Right renal pelvis (tissue), 4 donors: ENCODE measurements at places on chromosomes 11 and 22.

GRCh38 chr11:116189408-116190170 is 583.2 kb downstream of the BUD13 start:
- no peak for DNase-seq

DNA sequence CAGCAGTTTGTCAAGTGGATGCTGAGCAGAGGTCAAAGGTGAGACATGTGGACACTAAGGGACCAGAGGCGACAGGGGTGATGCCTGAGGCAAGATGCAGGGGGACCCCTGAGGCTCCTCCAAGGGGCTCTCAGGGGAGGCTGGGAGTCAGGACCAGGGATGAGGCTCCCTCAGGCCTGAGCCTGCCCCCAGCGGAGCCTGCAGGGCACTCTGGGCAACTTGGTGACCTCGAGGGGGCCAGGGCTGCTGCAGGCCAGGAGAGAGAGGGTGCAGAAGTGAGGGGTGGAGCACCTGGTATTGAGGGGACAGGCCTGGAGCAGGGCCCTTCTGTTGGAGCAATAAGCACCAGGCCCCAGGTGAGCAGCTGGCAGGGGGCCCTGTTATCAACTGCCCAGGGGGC is 6.1 kb downstream of the EHBP1L1 start:
- no peak for DNase-seq

DNA sequence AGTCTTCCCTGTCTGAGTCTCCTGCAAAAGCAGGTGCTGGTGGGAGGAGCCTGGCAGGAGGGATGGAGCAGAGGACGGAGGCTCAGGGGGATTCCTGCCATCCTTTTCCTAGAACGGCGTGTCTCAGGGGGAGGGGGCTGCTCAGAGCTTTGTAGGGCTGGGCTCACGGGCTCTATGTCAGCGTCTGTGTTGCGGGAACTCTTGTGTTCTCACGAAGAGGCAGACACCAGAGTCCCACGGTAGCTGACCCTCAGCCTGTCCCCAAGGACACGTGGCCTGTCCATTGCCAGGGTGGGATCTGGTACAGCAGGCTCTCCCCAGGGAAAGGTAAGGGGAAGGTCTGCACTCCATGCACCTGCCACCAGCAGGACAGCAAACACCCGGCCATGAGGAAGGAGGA is 1505.2 kb downstream of the TBC1D22A start:
- no peak for DNase-seq

DNA sequence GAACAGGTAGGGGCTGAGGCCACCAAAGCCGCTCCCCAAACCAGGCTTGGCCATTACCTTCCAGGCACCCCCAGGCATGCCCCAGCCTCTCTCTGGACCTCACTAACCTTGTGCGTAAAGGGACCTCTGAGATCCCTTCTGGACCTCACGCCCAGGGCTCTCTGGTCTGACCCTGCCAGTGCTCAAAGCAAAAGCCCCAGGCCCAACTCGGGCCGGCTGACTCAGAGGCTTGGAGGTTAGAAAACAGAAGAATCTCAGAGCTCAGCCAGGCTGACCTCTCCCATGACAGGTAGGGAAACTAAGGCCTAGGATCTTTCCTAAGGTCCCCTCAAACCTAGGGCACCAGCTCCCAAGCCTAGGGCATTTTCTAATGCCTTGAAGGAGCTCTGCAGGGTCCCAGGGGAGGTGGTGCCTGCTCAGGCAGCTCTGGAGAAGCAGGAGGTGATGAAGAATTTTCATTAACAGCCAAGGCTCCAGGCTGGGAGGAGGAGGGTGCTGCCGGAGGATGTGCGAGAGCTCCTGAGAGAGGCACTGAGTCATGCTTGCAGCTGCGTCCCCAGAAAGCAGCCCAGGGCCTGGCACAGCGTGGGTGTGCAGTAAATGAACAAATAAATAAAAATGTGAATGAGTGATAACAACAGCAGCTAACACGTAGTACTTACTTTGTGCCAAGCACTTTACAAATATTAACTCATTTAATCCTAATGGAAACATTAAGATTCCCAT is 25.6 kb downstream of the ARRB1 start:
- DNase-seq, result no peak

GRCh38 chr11:31422703-31423102 is 53.0 kb downstream of the DNAJC24 start:
- no peak for DNase-seq

DNA sequence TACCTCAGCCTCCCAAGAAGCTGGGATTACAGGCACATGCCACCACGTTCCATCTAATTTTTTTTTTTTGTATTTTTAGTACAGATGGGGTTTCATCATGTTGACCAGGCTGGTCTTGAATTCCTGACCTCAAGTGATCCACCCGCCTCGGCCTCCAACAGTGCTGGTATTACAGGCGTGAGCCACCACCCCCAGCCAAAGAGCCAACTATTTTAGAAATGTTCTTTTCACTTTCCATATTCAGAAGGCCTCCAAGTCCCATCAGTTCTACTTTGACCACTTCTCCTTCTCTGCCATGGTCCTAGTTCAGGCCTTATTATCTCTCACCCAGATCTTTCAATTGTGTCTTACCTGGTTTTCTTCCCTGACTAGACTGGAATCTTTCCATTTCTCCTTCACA is 48.2 kb downstream of the CCDC83 start:
- no peak for DNase-seq

GRCh38 chr11:41935241-41935640 is 475.8 kb upstream of the LRRC4C start:
- no peak for DNase-seq

GRCh38 chr11:104366321-104366734 is 202.4 kb upstream of the PDGFD start:
- no peak for DNase-seq

DNA sequence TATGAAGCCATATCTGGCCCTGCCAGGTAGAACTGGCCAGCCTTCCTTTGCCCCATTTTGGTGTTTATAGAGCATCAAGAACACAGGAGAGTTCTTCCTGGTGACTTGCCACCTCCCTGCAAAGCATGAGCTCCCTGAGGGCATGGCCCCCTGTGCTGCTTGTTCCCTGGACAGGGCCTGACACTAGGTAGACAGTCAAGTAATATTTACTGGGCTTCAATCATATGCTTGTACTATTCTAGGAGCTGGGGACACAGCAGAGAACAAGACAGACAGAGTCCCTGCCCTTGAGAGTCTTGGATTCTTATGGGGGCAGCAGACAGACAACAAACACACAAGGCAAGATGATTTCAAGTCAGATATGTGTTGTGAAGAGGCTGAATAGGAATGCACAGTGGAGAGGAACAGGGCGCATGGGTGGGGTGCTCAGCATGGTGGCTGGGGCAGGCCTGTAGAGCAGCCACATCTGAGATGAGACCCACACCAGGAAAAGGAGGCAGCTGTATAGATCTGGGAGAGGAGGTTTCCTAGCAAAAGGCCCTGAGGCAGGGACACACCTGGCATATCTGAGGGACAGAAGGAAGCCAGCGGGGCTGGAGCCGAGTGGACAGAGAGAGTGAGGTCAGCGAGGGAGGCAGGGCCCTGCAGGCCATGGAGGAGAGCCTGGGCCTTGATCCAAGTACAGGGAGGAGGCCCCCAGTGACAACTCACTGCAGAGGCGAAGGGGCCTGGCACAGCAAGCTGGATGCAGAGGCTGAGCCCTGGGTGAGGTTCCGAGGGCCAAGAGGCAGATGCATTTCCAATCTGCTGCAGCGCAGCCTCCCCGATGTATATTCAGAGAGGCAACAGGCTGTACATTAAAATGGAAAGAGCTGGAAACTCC is 10.2 kb upstream of the CBX6 start:
- DNase-seq, result no peak

DNA sequence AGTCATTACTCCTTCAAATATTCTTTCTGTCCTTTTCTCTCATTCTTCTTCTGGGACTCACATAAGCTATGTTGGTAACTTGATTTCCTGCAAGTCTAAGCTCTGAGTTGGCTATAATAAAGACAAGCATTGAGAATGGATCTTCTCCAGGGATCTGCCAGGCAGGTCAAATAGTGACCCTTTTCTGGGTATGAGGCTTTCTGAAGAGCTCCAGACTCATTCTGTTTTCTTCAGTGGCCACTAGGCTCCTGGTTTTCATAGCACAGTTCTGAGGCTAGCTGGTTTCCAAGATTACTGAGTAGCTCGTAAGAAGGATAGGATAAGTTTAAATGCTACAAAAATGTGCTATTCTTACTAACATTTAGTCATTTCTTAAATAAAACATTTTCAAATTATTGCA is 38.3 kb downstream of the TMPRSS5 start:
- DNase-seq, result no peak

DNA sequence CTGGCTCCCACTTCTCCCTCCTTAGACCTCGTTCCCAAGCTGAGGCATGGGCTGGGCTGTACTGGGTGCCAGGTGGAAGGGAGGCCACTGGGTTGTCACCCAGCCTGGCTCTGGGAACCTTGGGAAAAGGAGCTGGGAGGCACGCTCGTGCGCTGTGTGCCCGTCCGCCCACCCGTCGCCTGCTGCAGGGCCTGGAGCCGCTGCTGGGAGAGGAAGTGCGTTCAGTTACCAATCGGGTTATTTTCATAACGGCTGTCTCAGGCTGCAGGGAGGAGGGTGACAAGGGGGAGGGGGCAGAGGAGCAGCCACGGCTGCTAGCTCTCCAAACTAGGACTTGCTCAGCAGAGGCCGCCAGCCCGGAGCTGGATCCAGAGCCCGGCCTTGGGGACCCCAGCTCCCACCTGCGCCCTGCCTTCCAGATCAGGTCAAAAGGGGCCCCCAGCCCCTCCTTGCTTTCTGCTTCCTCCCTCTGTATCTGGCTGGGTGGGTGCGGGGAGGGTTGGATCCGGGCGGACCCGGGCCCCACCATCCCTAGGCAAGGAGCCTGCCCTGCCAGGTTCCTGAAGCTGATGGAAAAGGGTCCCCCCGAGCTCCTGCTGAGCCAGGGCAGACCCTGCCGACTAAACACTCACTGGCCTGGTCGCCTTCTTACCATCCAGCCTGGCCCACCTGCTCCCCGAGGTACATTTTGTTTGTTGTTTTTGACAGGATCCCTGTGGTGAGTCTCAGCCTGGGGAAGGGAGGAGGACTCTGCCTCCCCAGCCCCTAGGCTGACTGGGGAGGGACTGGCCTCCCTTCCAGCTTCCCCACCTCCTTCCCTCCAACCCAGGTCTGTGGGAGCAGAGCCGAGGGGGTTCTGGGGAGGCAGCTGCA is 14.3 kb downstream of the DGKZ start:
- no peak for DNase-seq

DNA sequence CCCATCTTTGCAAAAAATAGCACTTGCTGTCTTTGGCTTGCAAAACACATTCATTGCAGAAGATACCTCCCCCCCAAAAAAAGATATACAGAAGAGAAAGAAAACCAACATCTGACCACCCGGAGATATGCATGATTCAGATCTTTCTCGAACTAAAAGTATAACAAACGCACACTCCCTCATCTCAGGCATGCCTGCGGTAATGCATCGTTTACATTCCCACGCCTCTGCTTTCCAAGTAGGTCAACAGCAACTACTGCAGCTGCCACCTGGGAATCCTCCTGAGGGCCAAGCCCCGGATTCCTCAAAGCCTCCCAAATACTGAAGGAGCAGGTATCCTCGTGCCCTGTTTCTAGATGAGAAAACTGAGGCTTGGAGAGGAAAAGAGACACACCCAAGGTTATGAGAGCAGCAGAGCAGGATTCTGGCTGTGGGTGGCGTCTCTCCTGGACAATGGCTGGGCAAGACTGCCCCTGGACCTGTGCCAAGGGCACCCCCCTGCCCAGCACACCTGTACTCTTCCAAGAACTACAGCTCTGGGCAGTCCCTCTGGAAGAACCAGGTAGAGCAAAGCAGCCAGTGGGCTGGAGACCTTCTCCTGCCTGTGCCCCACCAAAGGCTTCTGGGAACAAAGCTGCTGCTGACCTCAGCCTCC is 38.1 kb downstream of the NUP50 start:
- DNase-seq, result no peak

DNA sequence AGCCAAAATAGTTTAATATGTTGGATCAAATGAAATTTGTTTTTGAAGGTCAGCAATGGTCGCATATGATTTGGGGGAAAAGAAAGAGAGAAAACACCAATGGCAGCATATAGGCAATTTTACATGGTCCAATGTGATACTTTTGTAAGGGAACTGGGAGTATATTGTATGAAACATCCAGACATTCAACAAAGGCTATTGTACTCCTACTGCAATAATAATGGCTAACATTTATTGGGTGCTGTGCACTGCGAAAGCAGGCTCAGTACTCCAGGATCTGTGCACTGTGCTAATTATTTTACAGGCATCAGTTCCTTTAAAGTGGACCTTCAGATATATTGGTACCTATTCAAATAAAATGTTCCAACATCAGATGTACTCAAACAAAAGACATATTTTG is 5.9 kb upstream of the OR10V1 start:
- no peak for DNase-seq

GRCh38 chr11:87355596-87355995 is 317.9 kb downstream of the TMEM135 start:
- DNase-seq, result no peak

- no peak for DNase-seq
Measured at GRCh38 chr11:1140642-1141490, 16.9 kb upstream of the MUC5AC start.

- DNase-seq, result no peak
Measured at GRCh38 chr22:46754110-46754799, 8.2 kb upstream of the TBC1D22A start.

DNA sequence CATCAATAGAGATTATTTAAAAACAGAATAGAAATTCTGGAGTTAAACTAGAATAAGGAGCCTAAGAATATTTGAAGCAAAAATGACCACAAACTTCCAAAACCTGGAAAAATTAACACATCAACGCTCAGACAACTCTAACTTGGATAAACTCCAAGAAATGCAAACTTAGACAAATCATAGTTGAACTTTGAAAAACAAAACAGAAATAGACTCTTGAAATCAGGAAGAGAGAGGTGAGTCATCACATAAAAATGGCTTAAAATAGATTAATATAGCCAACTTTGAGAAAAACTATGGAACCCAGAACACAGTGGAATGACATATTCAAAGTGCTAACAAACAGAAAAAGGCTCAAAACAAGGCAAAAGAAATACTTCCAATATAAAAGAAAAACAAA is 974.2 kb downstream of the JRKL start:
- no peak for DNase-seq

DNA sequence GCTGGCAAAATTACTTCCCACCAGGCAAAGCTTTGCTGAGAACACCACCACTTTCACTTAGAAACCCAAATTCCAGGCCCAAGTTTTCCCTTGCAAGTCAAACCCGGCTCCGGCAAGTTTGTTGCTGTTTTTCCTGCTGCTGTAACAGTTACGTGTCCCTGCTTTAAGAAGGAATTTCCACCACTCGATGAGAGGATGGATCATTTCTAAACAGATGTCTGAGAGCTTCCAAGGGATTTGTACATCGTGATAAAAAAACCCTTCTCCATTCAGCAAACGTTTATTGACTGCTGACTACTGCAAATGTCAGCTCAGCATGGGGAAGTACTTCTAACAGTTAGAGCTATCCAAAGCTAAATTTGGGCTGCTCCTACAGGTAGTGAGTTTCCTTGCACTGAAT is 19.7 kb downstream of the P2RX3 start:
- DNase-seq, result no peak

- DNase-seq, result no peak
Measured at GRCh38 chr11:111179184-111179910, 66.2 kb upstream of the POU2AF2 start.

GRCh38 chr22:38316364-38317121 is 690 bp downstream of the CSNK1E start:
- DNase-seq, result no peak

GRCh38 chr11:116234989-116235568 is 537.7 kb downstream of the BUD13 start:
- DNase-seq, result no peak

- DNase-seq, result no peak
Measured at GRCh38 chr22:46604306-46604690, 15.9 kb upstream of the GRAMD4 start.
